ENCODE measurements at places on chromosomes 5 and 9. TPM values are rescaled to one million over a fixed set of nuclear protein-coding genes. Genes with fewer than 3 reads are reported as not detected.

- no peak overlapping the region for H3K27ac ChIP-seq
- no peaks in the 10 kb centered on the region for H3K4me1 ChIP-seq
Measured at GRCh38 chr5:104937598-104937997, 1375.0 kb upstream of the NUDT12 start.

- H3K4me1 ChIP-seq: peaks cover 10% of the 10 kb centered on the region
- no peak for DNase-seq
- no peaks in the 10 kb centered on the region for H3K27me3 ChIP-seq
Measured at GRCh38 chr9:5560443-5561100, 50.2 kb downstream of the PDCD1LG2 start.

GRCh38 chr5:75558981-75559632 lies 47.4 kb downstream of the POLK start:
- no peaks in the 10 kb centered on the region for H3K27me3 ChIP-seq
- H3K4me1 ChIP-seq: no peaks in the 10 kb centered on the region
- peaks cover 25% of the 10 kb centered on the region for H3K36me3 ChIP-seq
- no peak for DNase-seq

DNA sequence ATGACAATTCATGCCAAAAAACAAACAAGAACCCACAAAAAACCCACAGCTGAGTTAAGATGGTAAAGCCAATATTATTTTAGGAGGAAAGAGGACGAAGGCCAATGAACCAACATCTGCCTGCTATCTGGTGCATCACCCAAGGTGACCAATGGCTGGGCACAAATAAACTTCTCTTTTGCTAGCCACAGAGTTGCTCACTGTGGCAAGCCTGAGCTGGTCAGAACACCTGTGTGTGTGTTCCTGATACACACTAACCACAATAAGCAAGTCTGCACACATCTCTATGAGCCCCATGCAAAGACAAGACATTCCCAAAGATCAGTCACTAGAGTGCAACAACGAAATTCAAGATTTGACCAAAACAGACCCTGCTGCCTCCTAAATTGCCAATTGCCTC lies 63.1 kb downstream of the RNF38 start:
- peaks cover 64% of the 10 kb centered on the region for H3K36me3 ChIP-seq
- H3K4me3 ChIP-seq: no peak overlapping the region
- no peak overlapping the region for H3K27ac ChIP-seq
- H3K4me1 ChIP-seq: no peaks in the 10 kb centered on the region
- DNase-seq: no peak
- no peaks in the 10 kb centered on the region for H3K27me3 ChIP-seq

- H3K36me3 ChIP-seq: no peaks in the 10 kb centered on the region
- peak overlapping the region; percentile 92 for H3K27ac ChIP-seq
- peak overlapping the region; percentile 81 for H3K4me3 ChIP-seq
- peak; percentile 70 for DNase-seq
- H3K27me3 ChIP-seq: peaks cover 9% of the 10 kb centered on the region
- H3K4me1 ChIP-seq: peaks cover 5% of the 10 kb centered on the region
Measured at GRCh38 chr9:136544964-136545691, 720 bp downstream of the NOTCH1 start.

- no peaks in the 10 kb centered on the region for H3K4me1 ChIP-seq
- no peaks in the 10 kb centered on the region for H3K36me3 ChIP-seq
- H3K4me3 ChIP-seq: no peak overlapping the region
- DNase-seq: no peak
- H3K27ac ChIP-seq: no peak overlapping the region
Measured at GRCh38 chr5:156327296-156327695, 332 bp downstream of the SGCD start.

IFNA2 gene
- not detected for total RNA-seq

C5orf52 gene
- not detected for total RNA-seq

NMRK1 gene
- total RNA-seq: 29.0 TPM

IFNA21 gene
- not detected for total RNA-seq
